NCI-H345 (cell line): ENCODE measurements at places on chromosomes 16 and 17.

DNA sequence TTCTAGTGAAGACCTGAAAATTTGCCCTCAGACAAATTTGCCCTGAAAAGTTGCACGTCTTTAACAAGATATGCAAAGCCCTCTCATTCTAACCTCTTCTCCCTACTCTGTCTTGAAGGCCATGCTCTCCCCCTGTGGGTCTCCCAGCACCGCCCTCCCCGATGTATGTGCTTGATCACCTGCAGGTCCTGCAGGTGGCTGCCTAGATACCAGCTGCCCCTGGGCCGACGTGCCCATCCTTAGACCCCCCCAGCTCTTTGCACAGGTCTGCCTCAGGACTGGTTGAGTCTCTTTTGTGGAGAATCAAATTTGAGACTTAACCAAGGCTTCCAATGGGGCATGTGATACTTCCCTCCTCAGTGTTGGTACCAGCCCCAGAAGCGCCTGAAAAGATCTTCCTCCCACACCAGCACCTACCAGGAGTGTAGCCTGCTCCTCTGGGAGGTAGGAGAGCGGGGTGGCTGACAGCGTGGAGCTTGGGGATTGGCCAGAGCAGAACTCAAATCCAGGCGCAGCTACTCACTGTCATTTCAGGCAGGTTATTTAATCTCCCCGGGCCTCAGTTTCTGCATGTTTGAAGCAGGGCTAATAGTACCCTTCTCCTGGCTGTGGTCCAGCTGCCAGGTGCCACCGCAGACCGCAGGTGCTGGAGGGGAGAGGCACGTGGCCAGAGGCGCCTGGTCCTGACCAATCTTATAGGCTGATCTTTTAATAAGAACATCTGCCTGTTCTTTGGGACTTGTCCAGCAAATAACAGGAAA lies 4.5 kb upstream of the MRPL38 start:
- peak; percentile 98 for DNase-seq

GRCh38 chr17:38739305-38739704 lies 8.8 kb downstream of the PCGF2 start:
- DNase-seq: no peak

DNA sequence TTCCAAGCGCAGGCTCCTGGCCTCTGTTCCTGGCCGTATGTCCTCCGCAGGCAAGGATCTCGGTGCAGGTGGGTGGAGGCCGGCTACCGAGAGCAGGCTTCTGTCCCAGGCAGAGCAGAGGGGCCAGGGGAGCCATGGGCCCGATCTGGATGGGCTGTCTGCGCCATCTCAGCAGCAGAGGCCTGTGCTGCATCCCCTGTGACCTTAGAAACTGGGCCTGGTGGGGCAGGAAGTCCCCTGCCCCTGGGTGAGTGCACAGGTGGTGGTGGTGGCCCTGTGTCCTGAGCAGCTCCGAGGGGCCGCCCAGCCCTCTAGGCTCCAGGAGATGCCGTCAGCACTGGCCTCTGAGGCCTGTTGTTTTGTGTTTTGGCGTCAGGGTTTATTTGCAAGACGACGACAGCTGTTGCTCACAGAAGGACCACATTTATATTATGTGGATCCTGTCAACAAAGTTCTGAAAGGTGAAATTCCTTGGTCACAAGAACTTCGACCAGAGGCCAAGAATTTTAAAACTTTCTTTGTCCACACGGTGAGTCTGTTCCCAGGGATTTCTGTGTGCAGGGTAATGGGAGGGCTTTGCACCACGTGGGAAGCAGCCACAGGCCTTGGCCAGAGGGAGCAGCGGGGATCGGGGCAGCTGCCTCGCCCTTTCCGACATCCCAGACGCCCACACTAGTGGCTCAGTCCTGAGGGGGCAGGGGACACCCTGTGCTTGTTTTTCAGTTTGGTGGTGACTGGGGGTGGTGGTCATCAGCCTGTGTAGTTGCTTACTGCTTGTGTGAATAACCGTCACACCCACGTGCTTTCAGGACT lies 59.1 kb downstream of the PDPK1 start:
- DNase-seq: no peak

DNA sequence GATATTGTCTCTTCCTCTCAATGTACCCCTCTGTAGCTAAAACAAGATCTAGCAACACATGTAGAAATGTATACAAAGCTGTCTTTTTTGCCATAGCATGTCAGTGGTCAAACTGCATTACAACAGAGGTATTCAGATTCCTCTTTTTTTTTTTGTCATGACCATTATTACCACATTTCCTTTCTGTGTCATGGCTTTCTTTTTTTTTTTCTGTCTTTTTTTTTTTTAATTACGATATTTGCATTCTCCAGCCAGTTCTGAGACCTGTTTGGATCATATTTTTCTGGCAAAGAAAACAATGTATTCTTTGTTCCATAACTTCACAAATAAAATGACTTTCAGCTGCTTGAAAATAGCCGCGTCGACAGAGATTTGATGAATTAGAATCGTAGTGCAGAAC lies 27.4 kb upstream of the CAPNS2 start:
- no peak for DNase-seq

DNA sequence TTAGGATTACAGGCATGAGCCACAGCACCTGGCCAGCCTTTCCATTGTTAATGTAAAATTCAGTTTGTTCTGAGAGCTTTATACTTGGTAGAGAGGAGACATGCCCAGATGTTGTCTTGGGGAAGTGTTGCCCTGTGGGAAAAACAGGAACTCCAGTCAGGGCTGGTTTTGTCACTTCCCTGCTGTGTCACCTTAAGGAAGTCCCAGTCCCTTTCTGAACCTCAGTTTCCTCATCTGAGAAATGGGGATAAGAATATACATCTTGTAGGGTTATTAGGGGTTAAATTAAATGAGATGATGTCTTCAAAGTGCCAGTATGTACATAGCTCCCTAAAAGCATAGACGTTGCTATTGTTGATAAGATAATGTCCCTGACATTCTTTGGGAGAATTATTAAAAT lies 25.3 kb downstream of the CLEC16A start:
- no peak for DNase-seq

DNA sequence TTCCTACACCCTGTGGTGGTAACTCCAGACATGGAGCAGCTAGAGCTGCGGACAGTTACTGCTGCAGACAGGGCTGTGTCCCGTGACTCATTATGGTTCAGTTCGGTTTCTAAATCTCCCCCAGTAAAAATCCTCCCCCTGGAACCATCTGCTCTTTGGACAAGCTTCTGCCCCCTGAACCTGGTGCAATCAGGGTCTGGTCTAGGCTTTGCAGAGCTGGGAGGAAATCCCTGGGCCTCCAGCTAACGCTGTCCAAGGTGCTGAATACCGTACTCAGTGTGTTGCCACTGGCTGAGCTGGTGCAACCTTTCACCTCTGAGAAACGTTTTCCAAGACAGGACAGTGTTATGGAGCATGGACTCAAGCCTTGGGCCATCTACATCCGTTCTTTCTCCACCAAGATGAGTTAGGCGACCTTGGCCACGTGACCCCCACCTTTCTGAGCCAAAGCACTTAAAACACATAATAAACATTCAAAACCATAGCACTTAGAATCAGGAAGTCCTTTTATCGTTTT lies 142.0 kb downstream of the CPPED1 start:
- no peak for DNase-seq
